ENCODE measurements at places on chromosomes 3 and 15. TPM values are rescaled to one million over a fixed set of nuclear protein-coding genes. Genes with fewer than 3 reads are reported as not detected.

CAV3 gene
- not detected for total RNA-seq

- DNase-seq, result no peak
Measured at GRCh38 chr3:118298133-118298532, 736.5 kb downstream of the IGSF11 start.

DNA sequence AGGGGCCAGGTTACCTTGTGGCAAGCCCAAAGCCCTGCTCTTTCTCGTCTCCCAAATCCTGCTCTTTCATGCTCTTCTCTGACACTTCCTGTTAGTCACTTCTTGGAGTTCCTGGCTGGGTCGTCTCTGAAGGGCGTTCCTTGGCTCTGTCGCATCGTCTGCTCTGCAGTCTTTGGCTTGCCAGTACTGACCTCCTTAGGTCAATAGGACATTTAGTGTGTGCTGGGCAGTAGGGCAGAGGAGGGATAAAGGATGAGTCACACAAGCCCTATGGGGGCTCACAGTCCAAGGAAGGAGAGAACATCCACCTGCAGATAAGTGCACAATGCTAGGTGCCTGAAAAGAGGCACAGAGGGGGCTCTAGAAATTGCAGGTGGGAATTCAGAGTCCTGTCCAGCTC, 87.5 kb downstream of the FAM43A start:
- peak; percentile 54 for DNase-seq

GOLGA8S gene
- 0.16 TPM for total RNA-seq

- peak; percentile 70 for DNase-seq
Measured at GRCh38 chr3:196341137-196341536, 2.9 kb upstream of the TM4SF19 start.

DNA sequence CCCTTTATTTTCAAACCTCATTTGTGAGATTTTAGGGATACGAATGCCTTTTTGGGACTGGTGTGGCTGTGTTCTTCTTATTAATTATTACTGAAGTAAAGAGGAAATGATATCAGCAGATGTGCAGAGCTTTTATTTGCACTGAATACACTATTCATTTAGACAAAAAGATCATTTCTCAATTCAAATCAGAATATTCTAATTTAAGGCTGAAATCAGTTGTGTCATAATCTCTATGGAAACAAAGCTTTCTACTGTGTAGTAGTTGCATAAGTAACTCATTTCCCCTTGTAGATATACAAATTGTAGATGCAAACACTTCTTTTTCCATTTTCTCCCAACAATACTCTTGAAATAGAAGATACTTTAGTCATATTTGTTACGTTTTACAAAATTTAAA, 56.0 kb downstream of the PDE8A start:
- DNase-seq, result no peak

CAMK2N2 gene
- total RNA-seq, result 6.1 TPM

DNA sequence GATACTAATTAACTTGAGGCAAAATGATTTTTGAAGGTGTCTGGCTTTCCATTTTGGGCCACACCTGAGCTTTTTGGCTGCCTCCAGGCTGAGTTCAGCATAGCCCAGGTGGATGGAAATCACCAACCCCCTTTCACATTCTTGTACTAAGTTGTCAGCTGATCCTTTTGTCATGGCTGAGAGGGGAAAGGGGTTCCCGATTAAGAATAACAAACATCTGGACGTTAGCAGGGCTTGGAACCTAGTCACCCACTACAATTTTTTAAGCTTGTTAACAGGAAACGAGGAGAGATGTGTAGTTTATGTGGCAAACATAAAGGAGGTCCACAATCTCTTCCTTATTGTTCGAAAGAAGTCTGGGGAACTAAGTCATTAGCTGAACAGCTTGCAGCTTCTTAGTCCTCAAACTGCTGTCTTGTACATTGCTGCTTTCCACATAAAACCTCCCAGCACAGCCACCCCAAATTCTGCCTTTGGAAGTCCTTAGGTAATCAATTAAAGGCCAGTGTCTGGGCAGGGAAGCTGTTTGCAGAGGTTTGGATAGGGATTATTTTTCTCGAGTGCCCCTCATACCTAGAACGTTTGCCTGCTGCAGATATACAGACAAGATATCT, 5.0 kb downstream of the NR2F2 start:
- DNase-seq, result peak; percentile 27

- DNase-seq, result peak; percentile 24
Measured at GRCh38 chr15:91885714-91886270, 32.3 kb downstream of the SLCO3A1 start.

DNA sequence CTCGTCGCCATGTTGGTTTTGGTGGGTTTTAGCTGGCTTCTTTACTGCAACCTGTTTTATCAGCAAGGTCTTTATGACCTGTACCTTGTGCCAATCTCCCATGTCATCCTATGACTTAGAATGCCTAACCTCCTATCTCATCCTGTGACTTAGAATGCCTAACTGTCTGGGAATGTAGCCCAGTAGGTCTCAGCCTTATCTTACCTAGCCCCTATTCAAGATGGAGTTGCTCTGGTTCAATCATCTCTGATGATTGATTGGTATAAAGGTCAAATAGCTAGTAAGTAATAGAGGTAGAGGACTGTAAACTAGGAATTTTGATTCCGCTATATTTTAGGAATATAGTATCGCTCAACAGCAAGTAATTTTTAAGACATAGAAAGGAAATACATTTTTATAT, 1.3 kb upstream of the ACKR2 start:
- no peak for DNase-seq

CEMIP gene
- total RNA-seq, result 0.14 TPM
